ENCODE measurements at places on chromosomes 16 and 17. TPM values are rescaled to one million over a fixed set of nuclear protein-coding genes. Genes with fewer than 3 reads are reported as not detected.

The HBZ gene
- total RNA-seq = not detected

The ARL5C gene
- 0.15 TPM for total RNA-seq

- H3K4me3 ChIP-seq = peak overlapping the region; percentile 95
- H3K36me3 ChIP-seq = peaks cover 82% of the 10 kb centered on the region
- H3K4me1 ChIP-seq = peaks cover 60% of the 10 kb centered on the region
- no peak for DNase-seq
- H3K27ac ChIP-seq = peak overlapping the region; percentile 96
- H3K27me3 ChIP-seq = no peaks in the 10 kb centered on the region
Observed at GRCh38 chr17:35245196-35245486, 2.3 kb downstream of the SLFN5 start.

DNA sequence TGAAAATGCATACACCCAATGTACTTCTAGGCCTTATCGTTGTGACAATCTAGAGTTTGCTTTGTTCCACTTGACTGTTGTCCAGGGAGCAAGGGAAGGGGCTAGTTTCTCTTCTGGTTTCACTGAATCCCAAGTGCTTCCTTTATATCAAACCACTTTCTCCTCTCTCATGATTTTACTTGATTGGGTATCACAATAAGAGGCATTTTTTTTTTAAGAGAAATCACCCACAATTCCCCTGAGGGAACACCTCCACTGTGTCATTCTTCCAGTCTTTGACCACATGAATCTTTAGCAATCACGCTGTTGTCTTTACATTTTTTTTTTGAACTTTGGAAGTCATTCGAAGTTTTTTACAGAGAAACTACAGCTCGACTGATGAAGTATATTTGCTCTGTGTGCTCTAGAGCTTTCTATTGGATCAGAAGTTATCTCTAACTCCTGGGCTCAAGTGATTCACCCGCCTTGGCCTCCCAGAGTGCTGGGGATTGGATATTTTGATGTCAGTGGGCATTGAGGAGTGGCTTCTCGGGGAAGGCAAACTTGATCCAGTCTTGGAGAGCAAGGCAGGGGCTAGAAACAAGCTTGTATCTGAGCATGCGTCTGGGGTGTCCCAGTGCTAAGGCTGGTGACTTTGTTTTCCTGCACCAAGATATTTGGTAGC lies 3.0 kb downstream of the CDH1 start:
- no peak overlapping the region for H3K4me3 ChIP-seq
- no peak for DNase-seq
- H3K27me3 ChIP-seq = peaks cover 24% of the 10 kb centered on the region

DNA sequence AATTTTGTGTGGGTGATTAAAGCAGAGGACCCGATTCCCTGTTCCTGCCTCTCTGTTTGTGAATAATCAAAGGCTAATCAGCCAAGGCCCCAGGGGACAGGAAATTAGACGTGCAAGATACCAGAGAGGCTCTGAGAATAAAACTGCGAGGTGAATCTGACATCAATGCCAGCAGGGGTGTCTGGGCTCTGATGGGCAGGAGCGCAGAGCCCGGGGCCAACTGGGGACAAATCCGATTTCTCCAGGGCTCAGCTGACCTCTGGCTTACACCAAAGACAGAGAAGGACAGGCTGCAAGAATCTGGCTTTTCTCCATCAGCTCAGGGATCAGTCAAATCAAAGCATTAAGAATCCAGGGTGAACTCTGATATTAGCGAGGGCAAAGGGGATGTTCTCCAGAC lies 174.3 kb downstream of the XYLT1 start:
- no peak for DNase-seq
- H3K27ac ChIP-seq = no peak overlapping the region
- H3K36me3 ChIP-seq = peaks cover 2% of the 10 kb centered on the region

GRCh38 chr17:62188713-62189112 lies 123.6 kb upstream of the MED13 start:
- H3K36me3 ChIP-seq = no peaks in the 10 kb centered on the region
- no peak for DNase-seq
- no peak overlapping the region for H3K4me3 ChIP-seq
- no peak overlapping the region for H3K27ac ChIP-seq

GRCh38 chr17:79625706-79626105 lies 14.9 kb upstream of the RBFOX3 start:
- H3K4me3 ChIP-seq = no peak overlapping the region
- DNase-seq = no peak
- no peak overlapping the region for H3K27ac ChIP-seq
- H3K36me3 ChIP-seq = no peaks in the 10 kb centered on the region

Measured in activated CD4-positive, alpha-beta memory T cell treated with anti-CD3 and anti-CD28 coated beads, Interleukin-2, amount 10 ng/mL, durations not matched to agents 7 days and 5 days (primary cell).